ENCODE measurements at places on chromosomes 6 and 20.

- peak; percentile 48 for DNase-seq
These were observed 21.7 kb downstream of the ELOVL5 start for GRCh38 chr6:53327017-53327395.

DNA sequence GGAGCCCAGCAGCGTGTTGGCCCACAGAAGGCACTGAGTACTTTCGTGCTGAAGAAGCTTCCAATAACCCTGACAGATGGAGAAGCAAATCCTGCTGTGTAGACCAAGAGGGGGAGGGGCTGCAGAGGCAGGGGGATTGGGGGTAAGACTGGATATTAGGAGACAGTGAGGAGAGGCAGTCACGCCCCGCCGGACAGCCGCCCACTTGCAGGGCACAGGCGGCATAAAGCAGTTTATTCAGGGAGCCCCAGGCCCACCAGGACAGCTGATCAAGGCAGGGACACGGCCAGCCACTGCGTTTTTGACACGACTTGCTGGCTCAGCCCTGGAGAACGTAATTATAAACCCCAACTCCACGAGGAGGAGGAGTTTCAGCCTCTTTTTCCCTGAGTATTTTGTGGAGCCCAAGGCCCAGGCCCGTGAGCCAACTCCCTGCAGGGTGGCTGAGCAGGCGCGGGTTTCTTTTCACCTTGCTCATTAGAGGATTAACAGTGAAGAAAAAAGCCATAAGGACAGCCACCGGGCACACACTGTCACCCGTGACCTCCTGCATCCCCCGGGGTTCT, 177.9 kb downstream of the TFAP2C start:
- no peak for DNase-seq

DNA sequence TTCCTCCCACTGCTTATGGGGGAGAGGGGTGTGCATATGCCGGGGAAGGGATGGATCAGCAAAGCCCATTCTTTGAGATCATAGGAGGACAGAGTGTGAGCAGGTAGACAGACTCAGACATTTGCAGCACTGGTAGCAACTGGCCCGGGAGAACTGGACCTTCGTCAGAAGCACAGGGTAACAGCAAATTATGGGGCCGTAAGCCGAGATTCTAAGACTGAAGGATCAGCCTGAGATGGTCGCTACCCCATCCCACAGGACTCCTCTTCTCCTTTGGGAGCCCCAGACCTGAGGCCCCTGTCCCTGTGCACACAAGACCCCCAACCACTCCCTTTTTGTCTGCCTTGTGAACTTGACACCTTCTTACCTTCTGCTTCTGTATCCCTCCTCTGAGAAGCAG, 106.5 kb downstream of the TOX2 start:
- DNase-seq = no peak

DNA sequence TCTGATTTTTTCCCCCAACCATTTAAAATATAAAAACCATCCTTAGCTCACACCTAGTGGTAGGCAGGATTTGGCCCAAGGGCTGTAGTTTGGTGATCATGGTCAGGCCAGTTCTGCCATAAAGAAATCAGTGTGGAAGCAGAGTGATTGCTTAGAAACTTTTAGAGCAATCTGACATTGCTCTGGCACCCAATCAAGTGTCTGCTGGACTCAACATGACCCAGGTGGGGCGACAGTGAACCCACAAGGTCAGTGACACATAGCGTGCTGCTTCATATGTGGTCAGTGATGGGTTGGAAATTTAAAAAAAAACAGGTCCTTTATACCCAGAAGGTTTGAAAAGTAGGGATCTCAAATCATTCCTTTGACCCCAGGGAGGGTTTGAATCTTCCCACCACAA, 107.9 kb downstream of the BANF2 start:
- no peak for DNase-seq

Data from fibroblast of skin of back (primary cell).